Stimulated activated CD4-positive, alpha-beta T cell treated with anti-CD3 and anti-CD28 coated beads, Interleukin-12 subunit alpha, Interleukin-12 subunit beta, amount 100 ng/mL, for 48 hours (primary cell): ENCODE measurements at places on chromosomes 1 and 21.

- no peak for DNase-seq
Measured at GRCh38 chr1:3439346-3440299, 14.8 kb upstream of the ARHGEF16 start.

DNA sequence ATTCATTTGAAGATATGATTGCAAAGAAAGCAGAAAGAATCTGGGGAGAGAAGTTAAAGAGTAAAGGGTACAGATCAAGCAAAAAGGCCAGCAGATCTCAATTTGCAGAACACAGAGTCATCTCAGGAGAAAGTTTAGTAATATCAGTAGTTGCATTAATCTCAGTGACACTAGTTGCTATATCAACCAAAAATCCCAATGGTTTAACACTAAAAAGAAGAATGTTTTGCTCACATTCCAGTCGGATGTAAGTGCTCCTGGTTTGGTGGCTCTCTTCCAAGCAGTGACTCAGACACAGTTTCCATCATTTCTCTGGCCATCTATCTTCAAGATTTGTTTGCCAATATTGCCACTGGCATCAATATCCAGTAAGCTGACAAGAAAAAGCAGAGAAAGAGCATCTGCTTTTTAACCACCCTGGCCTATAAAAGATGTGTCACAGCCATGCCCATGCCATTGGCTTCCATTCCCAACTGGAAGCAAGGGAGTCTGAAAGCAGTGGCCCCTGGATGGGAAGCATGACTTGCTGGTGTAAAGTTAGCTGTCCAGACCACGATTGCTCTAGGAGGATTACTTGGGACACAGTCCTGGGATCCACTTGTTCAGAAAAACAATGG lies 45.5 kb upstream of the AIM2 start:
- DNase-seq = no peak

DNA sequence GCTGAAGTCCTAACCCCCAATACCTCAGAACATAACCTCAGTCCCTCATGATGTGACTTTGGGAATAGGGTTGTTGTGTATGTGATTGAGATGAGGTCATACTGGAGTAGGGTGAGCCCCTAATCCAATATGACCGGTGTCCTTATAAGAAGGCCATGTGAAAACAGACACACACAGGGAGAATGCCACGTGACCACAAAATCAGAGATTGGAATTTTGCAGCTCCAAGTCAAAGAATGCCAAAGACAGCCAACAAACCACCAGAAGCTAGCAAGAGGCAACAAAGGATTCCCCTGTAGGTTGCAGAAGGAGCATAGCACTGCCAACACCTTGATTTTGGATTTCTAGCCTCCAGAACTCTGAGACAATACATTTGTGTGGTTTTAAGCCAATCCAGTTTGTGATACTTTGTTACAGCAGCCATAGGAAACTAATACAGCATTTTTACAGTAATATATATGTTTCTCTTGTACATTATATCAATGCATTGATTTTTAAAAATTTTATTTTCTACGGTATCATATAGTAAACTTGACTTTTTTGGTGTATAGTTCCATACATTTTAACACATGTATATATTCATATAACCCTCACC lies 5.4 kb downstream of the ZSWIM5 start:
- no peak for DNase-seq

DNA sequence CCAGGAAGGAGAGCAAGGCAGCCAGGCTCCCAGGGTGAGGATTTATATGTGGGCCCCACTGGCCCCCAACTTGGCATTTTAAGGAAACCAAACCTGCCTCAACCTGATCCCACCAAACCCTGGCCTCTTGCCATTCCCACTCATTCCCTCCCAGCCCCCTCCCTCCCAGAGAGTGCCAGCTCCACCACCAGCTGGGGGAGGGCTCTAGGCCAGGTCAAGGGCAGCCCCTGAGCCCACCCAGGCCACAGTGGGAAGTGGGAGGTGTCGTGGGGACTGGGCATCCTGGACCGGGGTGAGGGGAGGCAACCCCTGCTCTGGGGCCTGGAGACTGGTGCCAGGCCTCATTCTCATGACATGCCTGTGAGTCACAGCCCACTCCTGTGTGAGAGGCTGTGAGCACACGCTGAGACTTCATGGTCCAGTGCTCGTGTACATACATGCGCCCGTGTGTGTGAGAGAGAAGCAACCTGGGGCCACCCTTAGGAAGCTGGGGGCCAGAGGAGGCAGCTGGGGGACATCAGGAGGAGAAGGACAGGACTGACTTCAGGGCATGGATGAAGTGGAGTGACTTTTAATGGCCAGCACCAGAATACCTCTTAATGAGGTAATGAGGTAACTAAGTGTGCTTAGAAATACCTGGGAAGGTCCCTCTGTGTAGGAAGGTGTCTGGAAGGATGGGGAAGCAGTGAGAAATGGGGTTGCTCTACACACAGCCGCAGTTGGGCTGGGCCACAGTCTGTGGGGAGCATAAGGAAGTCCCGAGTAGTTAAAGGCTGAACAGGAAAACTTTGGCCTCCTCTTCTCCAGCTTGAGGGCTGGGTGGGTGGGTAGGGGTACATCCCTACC lies at the start of gene S100A2:
S100A2 (minus strand) TSS at position 316 of the 846 bp plus-strand sequence. CDS start 1,967 bp downstream, outside the sequence.
- DNase-seq = peak; percentile 45

DNA sequence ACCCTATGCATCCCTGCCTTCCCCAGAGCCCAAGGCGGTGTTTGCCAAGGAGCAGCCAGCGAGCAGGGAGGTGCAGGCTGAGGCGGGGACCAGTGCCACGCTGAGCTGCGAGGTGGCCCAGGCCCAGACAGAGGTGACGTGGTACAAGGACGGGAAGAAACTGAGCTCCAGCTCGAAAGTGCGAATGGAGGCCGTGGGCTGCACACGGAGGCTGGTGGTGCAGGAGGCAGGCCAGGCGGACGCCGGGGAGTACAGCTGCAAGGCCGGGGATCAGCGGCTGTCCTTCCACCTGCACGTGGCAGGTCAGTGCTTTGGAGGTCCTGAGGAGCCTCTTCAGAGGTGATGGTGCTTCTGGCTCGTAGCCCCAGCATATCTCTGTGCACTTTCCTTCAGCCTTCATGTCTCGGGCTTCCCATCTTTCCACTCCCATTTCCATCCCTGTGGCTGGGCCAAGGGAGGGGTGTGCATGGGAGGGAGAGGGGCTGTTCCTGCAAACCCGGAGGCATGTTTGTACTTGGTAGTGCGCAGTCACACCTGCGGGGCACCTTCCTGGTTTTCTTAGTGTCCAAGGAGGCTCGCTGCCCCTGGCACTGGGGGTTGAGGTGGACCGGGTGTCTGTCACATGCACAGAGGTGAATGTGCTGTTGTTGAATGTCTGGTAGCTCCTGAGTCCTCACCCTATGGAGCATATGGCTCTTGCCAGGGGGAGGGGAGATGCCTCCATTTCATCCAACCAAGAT lies 56.4 kb downstream of the OBSCN start:
- no peak for DNase-seq

DNA sequence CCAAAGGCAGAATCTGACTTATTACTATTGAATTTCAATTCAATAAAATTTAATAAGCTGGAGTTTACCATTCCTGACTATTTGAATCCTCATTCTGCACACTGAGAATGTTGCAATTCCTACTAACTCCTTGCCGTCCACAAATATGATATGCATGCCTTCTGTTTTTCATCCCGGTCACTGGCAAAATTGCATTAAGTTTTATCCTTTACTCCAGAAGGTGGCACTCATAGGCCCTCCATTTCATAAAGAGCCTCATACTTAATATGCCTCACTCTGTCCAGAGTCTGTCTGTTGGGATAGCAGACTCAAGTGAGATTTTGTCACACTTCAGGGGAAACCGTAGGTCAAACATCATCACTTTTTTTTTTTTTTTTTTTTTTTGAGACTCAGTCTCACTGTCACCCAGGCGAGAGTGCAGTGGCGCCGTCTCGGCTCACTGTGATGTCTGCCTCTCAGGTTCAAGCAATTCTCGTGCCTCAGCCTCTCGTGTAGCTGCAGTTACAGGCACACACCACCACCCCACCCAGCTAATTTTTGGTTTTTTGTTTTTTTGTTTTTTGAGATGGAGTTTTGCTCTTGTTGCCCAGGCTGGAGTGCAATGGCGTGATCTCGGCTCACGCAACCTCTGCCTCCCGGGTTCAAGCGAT lies 27.3 kb downstream of the F11R start:
- DNase-seq = no peak
